ENCODE measurements at places on chromosomes 5 and 9. TPM values are rescaled to one million over a fixed set of nuclear protein-coding genes. Genes with fewer than 3 reads are reported as not detected.

The ANKHD1 gene
- 115 TPM for total RNA-seq

The CYSRT1 gene
- total RNA-seq = 0.64 TPM

The LCP2 gene
- total RNA-seq = 13.4 TPM

The FGF18 gene
- not detected for total RNA-seq

The FABP6 gene
- not detected for total RNA-seq

The SHISAL2B gene
- total RNA-seq = not detected

The PLAC8L1 gene
- total RNA-seq = not detected

DNA sequence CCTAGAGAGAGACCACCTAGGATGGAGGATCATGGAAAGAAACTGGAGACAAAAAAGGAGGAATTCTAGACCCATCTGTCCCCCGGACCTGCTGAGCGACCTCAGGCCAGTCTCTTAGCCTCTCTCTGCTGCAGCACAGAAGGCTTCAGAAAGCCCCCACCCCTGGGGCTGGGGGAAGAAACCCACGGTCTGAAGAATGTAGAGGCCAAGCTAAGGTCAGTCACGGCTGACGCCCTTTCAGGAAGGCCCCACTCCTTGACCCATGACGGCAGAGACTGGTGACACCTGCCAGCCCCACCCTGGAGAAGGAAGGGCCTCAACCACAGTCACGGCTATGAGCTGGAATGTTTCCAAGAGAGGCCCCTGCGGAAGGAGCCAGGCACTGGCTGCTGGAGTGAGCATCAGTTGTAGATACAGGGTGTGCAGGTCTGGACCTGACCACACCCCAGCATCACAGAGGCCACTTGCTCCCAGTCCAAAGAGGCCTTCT lies 120.5 kb upstream of the BOD1 start:
- no peak overlapping the region for H3K27ac ChIP-seq
- peak; percentile 65 for DNase-seq
- no peaks in the 10 kb centered on the region for H3K36me3 ChIP-seq
- no peaks in the 10 kb centered on the region for H3K27me3 ChIP-seq
- no peaks in the 10 kb centered on the region for H3K4me1 ChIP-seq

DNA sequence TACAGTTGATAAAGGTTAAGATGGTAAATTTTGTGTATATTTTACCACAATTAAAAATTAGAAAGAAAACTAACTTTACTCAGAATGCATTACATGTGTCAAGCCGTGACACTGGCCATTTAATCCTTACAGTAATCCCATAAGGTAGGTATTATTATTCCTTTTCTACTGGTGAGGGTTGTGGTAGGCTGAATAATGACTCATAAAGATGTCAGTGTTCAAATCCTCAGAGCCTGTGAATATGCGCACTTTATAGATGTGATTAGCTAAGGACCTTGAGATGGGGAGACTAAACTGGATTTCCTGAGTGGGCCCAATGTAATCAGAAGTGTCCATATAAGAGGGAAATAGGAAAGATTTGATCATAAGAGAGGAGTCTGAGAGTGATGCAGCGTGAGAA lies 288.1 kb downstream of the TMEM167A start:
- DNase-seq = no peak
- H3K27ac ChIP-seq = no peak overlapping the region
- no peaks in the 10 kb centered on the region for H3K4me1 ChIP-seq
- no peaks in the 10 kb centered on the region for H3K27me3 ChIP-seq
- no peaks in the 10 kb centered on the region for H3K36me3 ChIP-seq
- H3K4me3 ChIP-seq = no peak overlapping the region

- peaks cover 5% of the 10 kb centered on the region for H3K4me1 ChIP-seq
- no peak overlapping the region for H3K4me3 ChIP-seq
- H3K27me3 ChIP-seq = no peaks in the 10 kb centered on the region
- DNase-seq = peak; percentile 40
- H3K36me3 ChIP-seq = no peaks in the 10 kb centered on the region
Observed at GRCh38 chr9:97980918-97981845, 2.0 kb upstream of the ANP32B start.

GRCh38 chr5:133294380-133294779 lies 242.6 kb downstream of the HSPA4 start:
- no peaks in the 10 kb centered on the region for H3K36me3 ChIP-seq
- no peak overlapping the region for H3K27ac ChIP-seq
- H3K4me1 ChIP-seq = no peaks in the 10 kb centered on the region
- DNase-seq = no peak
- H3K4me3 ChIP-seq = no peak overlapping the region
- no peaks in the 10 kb centered on the region for H3K27me3 ChIP-seq

GRCh38 chr9:109730228-109730627 lies 49.8 kb upstream of the PALM2AKAP2 start:
- H3K4me3 ChIP-seq = no peak overlapping the region
- H3K4me1 ChIP-seq = no peaks in the 10 kb centered on the region
- H3K27ac ChIP-seq = no peak overlapping the region
- H3K36me3 ChIP-seq = no peaks in the 10 kb centered on the region
- DNase-seq = peak; percentile 59
- H3K27me3 ChIP-seq = no peaks in the 10 kb centered on the region

DNA sequence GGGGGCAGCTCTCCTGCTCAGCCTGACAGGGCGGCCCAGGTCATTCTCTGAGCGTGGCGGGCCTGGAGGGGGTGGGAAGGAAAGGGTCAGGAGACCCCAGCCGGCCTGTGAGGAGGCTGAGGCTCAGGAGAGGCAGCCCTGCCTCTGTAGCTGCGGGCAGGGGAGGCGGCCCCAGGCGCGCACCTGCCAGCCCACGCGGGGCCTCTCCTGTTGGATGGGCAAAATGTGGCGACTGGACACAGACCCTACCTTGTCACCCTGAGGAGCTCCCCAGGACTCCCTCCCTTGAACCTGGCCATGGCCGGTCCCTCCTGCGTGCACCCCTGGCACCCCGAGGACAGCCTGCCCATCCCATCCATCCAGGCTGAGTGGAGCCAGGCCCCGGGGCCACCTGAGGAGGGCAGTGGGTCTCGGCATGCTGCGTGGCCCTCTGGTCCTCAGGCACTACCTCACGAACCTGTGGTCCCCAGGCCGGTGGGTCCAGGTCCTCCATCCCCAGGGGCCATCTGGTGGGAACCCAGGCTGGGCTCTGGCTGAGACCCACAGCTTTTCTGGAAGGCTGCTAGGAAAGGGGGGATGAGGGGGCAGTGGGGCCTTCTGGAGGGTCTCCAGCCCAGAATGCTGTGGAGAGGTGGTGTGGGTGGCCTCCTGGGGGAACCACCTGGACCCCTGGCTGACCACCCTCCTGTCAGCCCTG lies 15.1 kb upstream of the NRARP start:
- no peak for DNase-seq
- H3K27ac ChIP-seq = no peak overlapping the region

GRCh38 chr5:116942622-116943021 lies 368.0 kb upstream of the SEMA6A start:
- no peaks in the 10 kb centered on the region for H3K36me3 ChIP-seq
- no peaks in the 10 kb centered on the region for H3K27me3 ChIP-seq
- no peak for DNase-seq
- no peak overlapping the region for H3K27ac ChIP-seq
- no peaks in the 10 kb centered on the region for H3K4me1 ChIP-seq

DNA sequence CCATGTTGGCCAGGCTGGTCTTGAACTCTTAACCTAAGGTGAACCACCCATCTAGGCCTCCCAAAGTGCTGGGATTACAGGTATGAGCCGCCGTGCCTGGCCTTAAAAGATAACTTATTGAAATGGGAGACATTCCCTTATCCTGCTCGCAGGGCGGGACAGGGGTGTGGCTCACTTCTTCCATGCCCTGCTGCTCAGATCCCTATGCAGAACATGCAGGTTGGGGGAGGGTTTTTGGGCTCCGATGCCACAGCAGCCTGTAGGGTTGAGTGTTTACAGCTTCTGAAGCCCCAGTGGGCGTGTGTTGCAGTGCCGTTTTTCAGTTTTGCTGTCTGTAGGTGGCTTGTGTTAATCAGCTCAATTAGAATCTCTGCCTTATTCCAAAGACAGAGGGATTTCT lies 108.0 kb upstream of the BRINP1 start:
- no peaks in the 10 kb centered on the region for H3K4me1 ChIP-seq
- no peaks in the 10 kb centered on the region for H3K27me3 ChIP-seq
- H3K27ac ChIP-seq = no peak overlapping the region
- DNase-seq = no peak
- H3K4me3 ChIP-seq = no peak overlapping the region
- H3K36me3 ChIP-seq = no peaks in the 10 kb centered on the region

DNA sequence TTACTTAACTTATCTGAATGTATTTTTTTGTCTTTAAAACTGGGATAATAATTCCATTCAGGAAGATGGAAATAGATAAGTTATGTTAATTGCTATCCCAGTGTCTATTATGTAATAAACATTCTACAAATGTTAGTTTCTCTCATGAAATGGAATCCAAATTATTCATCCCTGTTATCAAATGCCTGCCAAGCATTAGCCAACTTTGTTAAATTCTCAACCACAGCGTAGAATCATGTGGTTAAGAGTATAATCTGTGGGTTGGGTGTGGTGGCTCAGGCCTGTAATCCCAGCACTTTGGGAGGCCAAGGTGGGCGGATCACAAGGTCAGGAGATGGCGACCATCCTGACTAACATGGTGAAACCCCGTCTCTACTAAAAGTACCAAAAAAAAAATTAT lies 912.9 kb upstream of the SEMA6A start:
- no peak overlapping the region for H3K4me3 ChIP-seq
- no peaks in the 10 kb centered on the region for H3K4me1 ChIP-seq
- H3K36me3 ChIP-seq = no peaks in the 10 kb centered on the region
- H3K27ac ChIP-seq = no peak overlapping the region

DNA sequence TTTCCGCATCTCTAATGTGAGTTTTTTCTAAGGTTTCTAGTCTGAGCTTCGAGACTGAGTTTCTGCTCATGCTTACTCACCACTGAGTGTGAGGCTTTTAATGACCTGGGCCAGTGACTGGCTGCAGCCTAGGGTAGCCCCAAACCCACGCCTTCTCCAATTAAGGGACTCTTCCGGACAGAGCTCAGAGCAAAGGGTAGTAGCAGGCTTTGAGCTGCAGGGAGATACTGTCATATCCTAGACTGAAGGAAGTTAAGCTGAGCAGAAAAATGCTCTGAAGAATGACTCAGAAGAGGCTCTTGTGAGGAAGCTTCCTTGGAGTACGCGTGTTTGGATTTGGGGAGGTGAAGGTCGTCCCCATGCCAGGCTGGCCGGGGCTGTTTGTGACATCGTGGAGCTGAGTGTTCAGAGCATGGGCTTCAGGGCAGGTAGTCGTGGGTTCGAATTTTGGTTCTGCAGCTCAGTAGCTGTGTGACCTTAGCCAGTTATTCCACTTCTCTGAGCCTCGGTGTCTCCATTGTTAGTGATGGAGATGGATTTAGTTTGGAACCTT lies 3.5 kb downstream of the USP20 start:
- no peaks in the 10 kb centered on the region for H3K27me3 ChIP-seq
- no peak overlapping the region for H3K4me3 ChIP-seq
- peaks cover 13% of the 10 kb centered on the region for H3K4me1 ChIP-seq
- H3K36me3 ChIP-seq = no peaks in the 10 kb centered on the region

DNA sequence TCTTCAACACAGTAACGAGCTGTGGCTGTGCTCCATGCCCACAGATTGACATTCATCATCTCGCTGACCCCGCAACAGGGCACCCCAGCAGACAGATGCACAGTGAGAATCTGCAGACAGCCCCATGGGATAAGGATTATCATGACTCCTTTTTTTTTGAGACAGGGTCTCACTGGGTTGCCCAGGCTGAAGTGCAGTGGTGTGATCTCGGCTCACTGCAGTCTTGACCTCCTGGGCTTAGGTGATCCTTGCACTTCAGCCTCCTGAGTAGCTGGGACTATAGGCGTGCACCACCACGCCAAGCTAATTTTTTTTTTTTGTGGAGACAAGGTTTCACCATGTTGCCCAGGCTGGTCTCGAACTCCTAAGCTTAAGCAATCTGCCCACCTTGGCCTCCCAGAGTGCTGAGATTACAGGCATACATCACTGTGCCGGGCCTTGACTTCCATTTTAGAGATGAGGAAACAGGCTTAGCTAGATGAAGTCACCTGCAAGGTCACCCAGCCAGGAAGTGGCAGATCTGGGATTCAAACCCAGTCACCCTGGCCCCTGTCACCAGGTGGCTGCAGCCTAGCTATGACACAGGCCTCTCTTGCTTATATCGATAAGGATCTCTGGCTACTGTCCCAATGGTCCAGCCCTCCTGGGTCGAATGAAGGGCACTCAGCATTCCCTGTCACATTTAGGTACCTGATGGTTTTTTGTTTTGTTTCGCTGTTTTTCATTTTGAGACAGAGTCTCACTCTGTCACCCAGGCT lies 5.1 kb downstream of the AIF1L start:
- no peaks in the 10 kb centered on the region for H3K36me3 ChIP-seq
- DNase-seq = no peak
- no peak overlapping the region for H3K27ac ChIP-seq
- no peaks in the 10 kb centered on the region for H3K4me1 ChIP-seq
- peaks cover 11% of the 10 kb centered on the region for H3K27me3 ChIP-seq

- no peaks in the 10 kb centered on the region for H3K36me3 ChIP-seq
- H3K27ac ChIP-seq = no peak overlapping the region
- H3K4me3 ChIP-seq = no peak overlapping the region
- no peaks in the 10 kb centered on the region for H3K27me3 ChIP-seq
- DNase-seq = no peak
- no peaks in the 10 kb centered on the region for H3K4me1 ChIP-seq
Observed at GRCh38 chr9:109504689-109505088, 6.6 kb upstream of the PTPN3 start.

DNA sequence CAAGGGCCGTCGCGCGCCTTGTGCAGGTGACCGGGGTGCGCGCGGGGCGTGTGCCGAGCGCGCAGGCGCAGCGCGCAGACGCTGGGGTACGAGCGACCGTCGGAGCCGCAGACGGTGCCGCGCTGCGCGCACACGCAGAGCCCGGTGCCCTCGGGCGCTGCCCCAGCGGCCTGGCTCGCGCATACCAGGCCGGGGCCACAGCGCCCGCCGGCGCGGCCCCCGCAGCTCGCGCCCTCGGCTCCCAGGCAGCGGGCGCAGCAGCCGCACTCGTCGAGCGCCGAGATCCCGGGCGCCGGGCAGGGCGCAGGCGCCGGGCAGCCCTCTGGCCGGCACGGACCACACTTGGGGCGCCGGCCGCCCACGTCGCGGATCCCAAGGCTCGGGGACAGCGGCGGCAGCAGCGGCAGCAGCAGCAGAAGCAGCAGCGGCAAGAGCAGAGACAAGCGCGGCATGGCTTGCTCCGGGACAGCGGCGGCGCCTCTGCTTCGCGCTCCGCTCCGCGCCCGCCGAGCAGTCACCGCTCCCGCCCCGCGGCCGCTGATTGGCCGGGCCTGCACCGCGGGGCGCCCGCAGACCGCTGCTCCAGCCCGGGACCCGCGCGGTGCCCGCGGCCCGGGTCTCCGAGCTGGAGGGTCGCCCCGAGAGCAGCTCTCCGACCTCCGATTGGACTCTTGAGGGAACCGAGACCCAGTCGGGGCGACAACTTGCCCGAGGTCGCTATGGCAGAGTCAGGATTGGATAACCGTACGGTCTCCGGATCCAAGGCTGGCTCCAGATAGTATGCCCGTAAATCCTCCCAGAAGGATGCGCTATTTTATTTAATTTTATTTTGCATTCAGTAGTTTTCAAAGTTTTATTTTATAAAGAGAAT lies at the start of gene IGFBPL1:
IGFBPL1 (minus strand) TSS at position 482 of the 871 bp plus-strand sequence; CDS start at position 452, 30 bp downstream.
- H3K4me3 ChIP-seq = peak within 1 kb of the TSS; percentile 23
- H3K27me3 ChIP-seq = peaks cover 13% of the 10 kb centered on the region
- H3K27ac ChIP-seq = no peak within 1 kb of the TSS
- no peaks in the 10 kb centered on the region for H3K36me3 ChIP-seq
- H3K4me1 ChIP-seq = no peaks in the 10 kb centered on the region

Measured in colonic mucosa (tissue), 4 donors.